ENCODE measurements at places on chromosomes 7 and 10. TPM values are rescaled to one million over a fixed set of nuclear protein-coding genes. Genes with fewer than 3 reads are reported as not detected.

Gene DDC
- total RNA-seq, result not detected

DNA sequence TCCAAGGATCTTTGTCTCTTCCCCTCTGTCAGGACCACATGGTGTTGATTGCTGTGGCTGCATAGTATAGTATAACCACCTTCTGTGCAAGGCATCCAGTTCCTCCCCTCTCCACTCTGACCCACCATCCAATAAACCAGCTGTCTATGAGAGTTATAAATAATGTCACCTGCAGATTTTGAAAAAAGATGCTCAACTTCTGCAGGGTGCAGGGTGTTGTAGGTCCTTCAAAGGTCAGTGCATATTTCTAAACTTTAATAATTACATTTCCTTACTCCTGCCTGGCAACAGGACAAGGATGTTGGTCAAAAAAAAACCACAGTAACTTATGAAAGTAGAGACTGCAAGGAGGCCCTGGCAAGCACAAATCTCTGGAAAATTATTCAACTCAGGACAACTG, 166.2 kb downstream of the PKD1L1 start:
- no peak for DNase-seq

GRCh38 chr7:103651593-103652377, 205.8 kb upstream of the SLC26A5 start:
- no peak for DNase-seq

GRCh38 chr7:107009846-107010203, 34.7 kb upstream of the PRKAR2B start:
- no peak for DNase-seq
